ENCODE measurements at places on chromosomes 13 and 19.

GRCh38 chr19:6313398-6313969 is 19.9 kb downstream of the ACER1 start:
- no peak for DNase-seq

- DNase-seq, result no peak
Observed at GRCh38 chr13:35136585-35136984, 194.5 kb downstream of the NBEA start.

DNA sequence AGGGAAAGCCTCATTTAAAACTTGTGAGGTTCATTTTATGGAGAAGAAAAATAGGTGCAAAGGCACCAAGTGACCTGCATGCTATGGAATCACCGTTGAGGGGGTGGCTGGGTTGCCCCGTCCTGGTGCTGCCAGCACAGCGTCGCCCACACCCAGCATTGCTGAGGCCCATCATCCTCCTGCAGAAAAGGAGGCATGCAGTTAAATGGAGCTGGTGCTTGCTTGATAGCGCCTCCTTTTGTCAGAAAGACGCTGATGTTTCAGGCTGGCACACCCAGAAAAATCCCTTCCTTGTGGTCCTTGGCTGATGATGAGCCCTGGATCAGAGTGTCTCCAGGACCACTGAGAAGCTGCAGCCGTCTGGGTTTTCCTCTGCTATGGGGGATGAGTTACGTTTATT is 36.9 kb downstream of the DHRS12 start:
- DNase-seq, result no peak

- no peak for DNase-seq
Observed at GRCh38 chr19:16184665-16185122, 516 bp upstream of the FAM32A start.

GRCh38 chr13:71249011-71249410 is 618.0 kb downstream of the DACH1 start:
- DNase-seq, result no peak
